ENCODE measurements at places on chromosomes 6 and 20.
A peak's percentile ranks its signal among the peaks of the same experiment; 100 is the strongest.

GRCh38 chr6:5582762-5583161 is 321.4 kb downstream of the FARS2 start:
- DNase-seq, result no peak

DNA sequence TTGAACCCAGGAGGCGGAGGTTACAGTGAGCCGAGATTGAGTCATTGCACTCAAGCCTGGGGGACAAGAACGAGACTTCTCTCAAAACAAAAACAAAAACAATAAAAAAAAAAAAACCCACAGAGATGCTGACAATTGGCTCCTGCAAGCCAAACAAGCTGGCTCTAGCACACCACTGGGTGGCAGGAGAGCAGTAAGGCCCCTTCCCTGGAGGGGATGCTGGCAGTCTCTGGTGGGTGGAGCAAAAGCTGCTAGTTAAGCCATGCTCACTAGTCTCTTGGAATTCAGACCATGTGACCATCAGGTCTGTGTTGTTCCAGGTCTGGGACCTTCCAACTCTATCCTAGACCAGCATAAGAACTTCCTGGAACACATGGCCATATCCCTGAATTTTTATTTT is 18.9 kb upstream of the DSN1 start:
- peak; percentile 73 for DNase-seq

DNA sequence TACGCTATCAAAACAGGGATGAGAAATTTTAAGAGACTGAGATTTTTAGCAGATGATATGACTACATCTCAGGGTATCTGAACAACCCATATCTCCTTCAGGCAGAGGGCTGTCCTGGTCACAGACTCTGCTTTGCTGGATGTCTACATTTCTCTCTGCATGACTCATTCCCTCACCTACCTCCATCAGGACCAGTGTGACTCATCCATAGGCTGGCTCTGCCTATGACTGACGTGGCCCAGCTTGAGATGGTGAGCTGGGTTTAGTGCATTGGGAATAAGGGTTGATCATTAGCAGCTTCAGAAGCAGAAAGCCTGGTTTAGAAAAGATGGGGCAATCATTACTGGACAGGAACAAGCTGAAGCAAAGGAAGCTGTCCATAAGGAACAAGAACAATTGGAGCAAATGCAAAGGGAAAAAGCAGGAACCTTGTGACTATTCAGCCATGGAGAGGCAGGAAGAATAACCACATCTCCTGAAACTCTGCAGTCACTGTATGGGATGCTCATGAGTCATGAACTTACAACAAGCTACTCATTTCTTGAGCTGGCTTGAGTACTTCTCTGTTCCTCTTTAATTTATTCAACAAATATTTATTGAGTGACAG is 86.4 kb upstream of the CBLN4 start:
- DNase-seq, result no peak

DNA sequence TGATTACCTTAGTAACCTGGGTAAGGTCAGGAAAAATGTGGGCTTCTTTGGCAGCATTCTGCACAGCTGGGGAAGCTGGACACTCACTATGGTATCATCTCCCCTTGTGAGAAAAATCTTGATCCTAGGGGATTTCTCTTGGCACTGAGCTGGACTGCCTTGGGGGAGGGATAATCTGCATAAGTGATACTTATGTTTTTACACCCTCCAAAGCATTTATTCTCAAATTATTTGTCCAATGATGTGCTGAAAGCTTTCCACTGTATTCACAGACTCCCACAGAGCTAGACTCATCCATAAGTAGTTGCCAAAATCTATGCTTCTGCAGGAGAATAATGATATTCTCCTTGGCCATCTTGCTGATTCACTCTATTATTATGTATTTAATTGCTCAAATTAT is 121.5 kb upstream of the CNR1 start:
- DNase-seq, result no peak

DNA sequence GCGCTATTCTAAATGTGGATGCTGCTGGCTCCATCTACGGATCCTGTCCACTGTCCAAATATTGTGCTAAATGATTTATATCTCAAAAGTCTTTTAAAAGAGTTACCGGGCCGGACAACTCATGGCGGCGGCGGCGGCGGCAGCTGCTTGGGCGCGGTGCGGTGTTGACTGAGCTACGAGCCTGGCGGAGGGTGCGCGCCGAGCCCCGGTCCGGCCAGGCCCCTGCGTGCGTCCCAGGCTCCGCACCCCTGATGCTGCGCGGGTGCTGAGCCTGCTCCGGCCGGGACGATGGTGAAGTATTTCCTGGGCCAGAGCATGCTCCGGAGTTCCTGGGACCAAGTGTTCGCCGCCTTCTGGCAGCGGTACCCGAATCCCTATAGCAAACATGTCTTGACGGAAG is 303.4 kb downstream of the CENPW start:
- no peak for DNase-seq

Data from SJSA1 (cell line).